Stimulated activated naive B cell treated with anti-CD40 and anti-IgM and Interleukin-4, amounts not matched to agents 10 μg/mL and 1 μg/mL and 100 μg/mL, for 72 hours (primary cell): ENCODE measurements at places on chromosomes 2 and 18.

- DNase-seq = no peak
Measured at GRCh38 chr2:1715184-1716013, 28.9 kb downstream of the PXDN start.

- no peak for DNase-seq
Measured at GRCh38 chr2:196324211-196324610, 152.8 kb upstream of the STK17B start.

DNA sequence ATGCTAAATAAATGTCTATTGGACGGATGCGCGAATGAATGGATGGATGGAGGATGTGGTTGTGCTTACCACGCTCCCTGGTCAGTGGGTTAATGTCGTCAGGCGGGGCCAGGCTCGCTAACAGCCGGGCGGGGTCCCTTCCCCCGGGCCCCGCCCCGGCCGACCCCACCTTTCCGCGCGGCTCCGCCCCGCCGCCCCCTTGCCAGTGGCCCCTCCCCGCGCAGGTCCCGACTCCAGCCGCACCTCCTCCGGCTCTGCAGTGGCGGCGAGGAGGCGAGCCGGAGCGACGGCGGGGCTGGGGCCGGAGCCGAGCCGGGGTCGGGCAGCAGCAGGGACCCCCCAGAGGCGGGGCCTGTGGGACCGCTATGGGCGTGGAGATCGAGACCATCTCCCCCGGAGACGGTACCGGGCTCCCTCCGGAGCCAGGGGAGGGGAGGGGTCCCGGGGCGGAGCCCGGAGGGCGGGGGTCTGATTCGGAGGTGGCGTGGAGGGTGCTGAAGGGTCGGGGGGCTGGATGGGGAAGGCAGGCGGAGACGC lies at the start of gene FKBP1B:
TSS of gene FKBP1B (plus strand) at position 257 of the 537 bp plus-strand sequence. CDS start at position 366, 109 bp downstream.
- peak; percentile 33 for DNase-seq

- no peak for DNase-seq
Measured at GRCh38 chr2:1104364-1104763, 153.7 kb downstream of the SNTG2 start.

DNA sequence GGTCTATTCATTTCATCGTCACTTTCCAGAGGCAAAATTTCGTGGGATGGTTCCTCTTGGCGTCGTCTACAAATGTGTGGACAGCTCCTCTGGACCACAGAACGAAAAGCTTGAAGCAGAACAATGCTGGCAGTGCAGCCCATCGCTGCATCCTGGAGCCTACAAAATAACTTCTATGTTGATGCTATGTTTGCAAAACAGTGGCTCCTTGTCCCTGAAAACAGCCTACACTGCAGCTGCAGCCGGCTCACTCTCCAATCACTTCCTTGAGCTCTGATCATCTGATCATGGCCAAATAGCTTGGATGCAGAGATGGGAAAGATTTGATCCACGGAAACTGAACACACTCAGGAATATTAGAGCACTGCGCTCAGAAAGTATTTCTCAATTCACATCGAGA lies 60.0 kb downstream of the DOCK10 start:
- DNase-seq = no peak

GRCh38 chr2:128370468-128371247 lies 52.0 kb upstream of the HS6ST1 start:
- no peak for DNase-seq

DNA sequence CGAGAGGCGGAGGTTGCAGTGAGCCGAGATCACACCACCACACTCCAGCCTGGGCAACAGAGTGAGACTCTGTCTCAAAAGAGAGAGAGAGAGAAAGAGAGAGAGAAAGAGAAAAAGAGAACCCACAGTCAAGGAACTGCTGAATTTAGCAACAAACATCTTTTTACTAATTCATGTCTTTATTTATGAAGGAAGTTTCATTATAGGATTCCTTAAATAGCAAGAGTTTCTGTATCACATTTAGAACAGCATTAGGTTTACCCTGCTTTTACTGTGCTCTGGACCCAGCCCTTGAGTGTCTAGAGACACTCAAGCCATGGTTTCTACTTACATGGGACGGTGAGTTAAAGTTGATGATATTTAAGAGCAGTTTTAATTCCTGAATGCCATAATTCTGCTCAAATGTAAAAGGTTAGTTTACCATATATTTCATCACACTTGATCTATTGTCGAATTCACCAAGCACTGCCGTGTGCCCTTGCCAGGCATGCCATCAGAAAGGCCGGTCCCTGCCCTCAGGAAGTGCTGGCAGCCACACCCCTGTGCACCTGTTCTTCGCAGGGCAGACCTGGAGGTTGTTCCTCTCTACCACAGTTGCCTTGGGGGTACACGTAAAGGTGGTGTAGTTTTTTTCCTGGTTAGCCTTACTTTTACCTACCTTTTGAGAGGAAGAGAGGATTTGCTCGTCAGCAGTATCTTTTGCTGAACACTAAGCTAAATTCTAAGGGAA lies 153.3 kb downstream of the LDLRAD4 start:
- no peak for DNase-seq

GRCh38 chr2:207122651-207123334 lies 43.0 kb downstream of the KLF7 start:
- DNase-seq = no peak

DNA sequence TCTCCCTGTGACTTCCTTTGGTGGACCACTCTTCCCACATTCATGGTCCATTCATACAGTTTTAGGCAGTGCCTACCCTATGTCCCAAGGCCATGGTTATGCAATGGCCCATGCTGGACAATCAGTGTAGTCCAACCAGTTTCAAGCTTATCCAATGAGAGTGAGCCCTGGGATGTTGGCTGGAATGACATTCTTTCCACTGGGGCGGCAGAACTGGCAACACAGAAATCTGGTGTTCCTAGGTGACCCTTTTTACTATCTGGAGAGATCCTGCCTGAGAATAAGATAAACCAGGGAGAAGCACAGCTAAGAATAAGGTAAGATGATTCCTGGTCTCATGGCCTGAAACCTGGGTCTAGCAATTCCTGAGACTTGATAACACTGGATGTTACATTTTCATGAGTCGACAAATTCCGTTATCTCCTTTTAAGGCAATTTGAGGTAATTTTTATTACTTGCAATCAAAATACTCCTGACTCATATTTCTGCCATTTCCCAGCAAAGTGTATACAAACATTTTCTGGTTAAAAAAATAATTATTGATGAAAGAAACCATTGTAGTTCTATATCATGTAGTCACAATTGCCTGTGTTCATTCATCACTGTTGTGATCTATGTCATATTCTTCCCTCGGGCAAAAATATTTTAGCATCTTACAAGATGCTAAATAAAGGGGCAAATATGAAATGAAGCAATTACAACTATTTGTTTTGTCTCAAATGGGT lies 271.5 kb upstream of the LYPD1 start:
- DNase-seq = no peak
